ENCODE measurements at places on chromosomes 13 and 19. TPM values are rescaled to one million over a fixed set of nuclear protein-coding genes. Genes with fewer than 3 reads are reported as not detected.

Gene OR7C1
- not detected for polyA plus RNA-seq

DNA sequence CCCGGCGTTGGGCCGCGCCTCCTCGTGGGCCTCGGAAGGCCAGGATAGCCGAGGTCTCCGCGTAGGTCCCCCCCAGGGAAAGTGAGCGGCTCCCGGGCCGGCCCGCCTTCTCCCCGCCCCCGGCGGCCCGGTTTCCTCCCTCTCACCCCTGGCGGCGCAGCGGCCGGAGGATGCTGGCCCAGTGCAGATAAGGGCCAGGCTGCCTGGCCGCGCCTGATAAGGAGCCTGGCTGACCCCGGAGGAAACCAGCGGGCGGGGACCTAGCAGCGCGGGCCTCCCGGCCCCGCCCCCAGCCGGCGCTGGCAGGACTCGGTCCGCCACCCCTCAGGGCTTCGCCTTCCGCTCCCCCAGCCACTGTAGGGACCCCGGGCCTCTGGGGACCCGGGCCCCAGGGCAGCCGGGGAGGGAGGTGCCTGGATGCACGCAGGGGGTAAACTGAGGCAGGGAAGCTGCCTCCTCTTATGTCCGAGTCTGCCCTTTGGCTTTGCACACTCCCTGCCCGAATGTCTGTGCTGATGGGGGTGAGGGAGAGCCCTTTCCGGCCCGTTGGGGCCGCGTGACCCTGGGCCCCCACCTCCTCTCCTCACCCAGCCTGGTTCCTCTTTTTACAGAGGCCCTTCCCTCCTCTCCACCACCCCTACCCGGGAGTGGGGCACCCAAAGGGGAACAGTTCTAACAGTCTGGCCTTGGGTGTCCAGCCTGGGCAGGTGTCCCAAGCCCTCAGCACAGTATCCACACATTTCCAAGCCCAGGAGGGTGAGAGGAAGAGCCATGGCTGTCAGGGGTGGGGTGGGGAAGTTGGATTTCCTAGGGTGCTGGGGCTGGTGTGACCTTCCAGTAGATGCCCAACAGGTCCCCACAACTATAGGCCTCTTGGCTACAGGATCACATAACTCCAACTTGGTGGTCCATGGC lies at the start of gene LYL1:
LYL1 (minus strand) TSS at position 193 of the 915 bp plus-strand sequence. CDS start 1,687 bp downstream, outside the sequence.
- DNase-seq, result no peak

- DNase-seq, result no peak
These were observed 14.8 kb downstream of the CEBPG start for GRCh38 chr19:33388231-33388724.

GRCh38 chr19:50964266-50964665 lies 5.1 kb downstream of the KLK6 start:
- no peak for DNase-seq

DNA sequence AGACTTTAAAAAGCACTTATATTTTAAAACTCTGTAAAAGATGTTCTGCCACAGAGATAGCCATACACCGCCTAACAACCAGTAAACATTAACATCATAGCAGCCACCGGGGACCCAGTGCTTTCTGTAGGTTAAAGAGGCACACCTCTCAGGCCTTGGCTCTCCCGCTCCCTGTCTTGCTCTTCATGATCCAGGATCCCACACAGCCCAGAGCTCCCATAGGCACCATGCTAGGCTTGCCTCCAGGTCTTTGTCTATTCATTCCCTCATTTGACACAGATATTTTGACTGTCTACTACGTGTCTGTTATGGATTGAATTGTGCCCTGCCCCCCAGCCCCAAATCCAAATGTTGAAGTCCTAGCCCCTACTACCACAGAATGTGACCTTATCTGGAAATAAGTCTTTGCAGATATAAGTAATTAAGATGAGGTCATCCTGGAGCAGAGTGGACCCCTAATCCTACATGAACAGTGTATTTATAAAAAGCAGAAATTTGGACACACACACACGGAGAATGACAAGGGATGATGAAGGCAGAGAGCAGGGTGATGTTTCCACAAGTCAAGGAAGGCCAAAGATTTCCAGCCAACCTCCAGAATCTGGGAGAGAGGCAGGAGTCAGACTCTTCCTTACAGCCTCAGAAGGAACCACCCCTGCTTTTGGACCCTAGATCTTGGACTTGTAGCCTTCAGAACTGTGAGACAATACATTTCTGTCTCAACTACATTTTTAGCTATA lies 272.6 kb downstream of the DNAJC15 start:
- DNase-seq, result no peak

DNA sequence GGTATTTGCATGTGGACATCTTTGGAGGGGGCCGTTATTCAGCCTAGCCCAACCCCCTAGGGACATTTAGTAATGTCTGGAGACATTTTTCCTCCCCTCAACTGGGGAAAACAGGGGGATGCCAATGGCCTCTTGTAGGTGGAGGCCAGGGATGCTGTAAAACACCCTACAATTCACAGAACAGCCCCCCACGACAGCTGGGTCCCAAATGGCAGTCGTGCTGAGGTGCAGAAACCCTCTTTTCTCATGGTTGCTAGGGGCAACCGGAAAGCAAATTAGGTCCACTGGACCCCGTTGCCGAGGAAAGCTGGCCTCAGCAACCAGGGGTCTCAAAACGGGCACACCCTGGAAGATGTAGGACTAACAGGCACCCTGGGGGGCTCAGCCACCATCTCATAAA lies 14.6 kb downstream of the TMEM150B start:
- no peak for DNase-seq

DNA sequence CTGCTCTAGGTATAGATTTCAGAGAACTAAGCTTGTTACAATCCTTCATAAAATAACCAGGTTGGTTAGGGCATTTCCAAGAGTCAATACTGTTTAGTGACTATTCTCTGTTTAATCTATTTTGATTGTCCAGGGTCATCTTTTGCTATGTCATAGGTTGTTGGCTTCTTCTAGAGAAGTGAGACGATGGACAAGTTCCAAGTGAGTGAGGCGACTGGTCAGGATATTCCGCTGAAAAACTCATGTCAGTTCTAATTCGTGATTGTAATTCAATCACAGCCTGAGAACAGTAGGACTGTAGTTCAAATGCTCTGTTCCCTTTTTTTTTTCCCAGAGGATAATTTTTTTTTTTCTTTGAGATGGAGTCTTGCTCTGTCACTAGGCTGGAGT lies 15.8 kb upstream of the ALOX5AP start:
- no peak for DNase-seq

DNA sequence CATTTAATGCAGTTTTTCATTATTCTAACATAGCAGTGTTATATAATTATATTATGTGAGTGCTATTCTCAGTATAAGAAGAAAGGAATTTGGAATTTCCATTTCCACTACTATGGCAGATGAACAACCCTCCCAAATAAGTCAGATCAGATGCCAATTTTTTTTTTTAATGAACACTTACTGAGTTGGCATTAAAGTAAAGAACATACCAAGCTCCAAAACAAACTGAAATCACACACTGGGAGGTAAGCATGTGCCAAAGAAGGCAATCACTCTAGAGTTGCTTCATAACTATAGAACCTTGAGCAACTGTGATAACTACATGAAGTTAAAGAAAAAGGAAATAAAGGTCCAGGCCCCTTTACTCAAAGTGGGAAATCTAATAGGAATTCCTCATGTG lies 90.3 kb downstream of the RNF17 start:
- no peak for DNase-seq

DNA sequence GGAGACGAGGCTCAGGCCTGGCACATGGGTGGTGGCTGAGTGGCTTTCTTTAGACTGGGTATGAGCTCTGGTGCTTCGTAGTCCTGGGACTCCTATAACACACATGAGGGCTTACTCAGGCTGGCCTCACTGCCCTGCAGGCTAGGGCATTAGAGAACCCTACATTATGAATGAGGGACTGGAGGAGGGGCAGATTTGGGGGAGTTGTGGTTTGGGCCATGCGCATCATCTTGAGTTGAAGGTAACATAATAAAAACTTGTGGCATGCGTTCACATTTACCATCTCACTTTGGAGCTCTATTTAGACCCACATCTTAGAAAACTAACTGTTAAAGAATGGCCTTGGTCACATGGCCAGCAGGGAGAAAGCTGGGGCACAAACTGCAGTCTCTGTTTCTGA lies 54.2 kb downstream of the STARD13 start:
- DNase-seq, result no peak

Data from AG04450 (cell line).